ENCODE measurements at places on chromosomes 3 and 15.

- no peak for DNase-seq
Measured at GRCh38 chr15:98160236-98160635, 199.7 kb downstream of the ARRDC4 start.

DNA sequence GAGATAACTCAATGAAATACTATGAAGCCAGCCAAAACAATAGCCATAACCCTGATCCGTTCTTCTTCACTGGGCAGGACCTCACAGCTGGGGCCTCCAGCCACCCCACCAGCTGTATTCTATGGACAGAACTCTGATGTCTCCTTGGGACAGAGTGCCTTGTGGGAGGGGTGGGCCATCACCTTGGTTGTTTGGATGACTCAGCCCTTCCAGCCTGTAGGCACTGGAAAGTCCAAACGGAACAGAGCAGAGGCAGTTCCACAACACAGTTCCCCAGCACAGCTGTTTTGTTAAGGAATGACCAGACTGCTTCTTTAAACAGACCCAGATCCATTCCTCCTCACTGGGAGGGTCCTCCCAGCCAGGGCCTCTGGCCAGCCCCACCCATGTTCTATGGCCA is 31.9 kb upstream of the ZBED2 start:
- no peak for DNase-seq

GRCh38 chr3:110459021-110459420 is 612.6 kb upstream of the NECTIN3 start:
- no peak for DNase-seq

DNA sequence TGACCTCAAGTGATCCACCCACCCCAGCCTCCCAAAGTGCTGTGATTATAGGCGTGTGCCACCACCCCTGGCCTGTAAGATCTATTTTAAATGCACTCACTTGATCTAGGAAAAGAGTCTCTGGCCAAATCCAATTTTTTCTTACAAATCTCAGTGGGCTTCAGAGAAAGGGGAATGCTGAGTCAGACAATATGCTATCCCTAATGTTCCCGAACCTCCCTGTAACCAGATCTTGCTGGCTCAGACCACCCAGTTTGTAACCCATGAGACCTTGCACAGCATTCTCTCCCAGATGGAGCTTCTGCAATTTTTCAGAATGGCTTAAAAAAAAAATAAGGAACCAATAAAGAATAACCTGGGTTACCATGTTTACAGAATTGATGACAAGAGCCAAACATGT is 205.8 kb downstream of the RYR3 start:
- no peak for DNase-seq

DNA sequence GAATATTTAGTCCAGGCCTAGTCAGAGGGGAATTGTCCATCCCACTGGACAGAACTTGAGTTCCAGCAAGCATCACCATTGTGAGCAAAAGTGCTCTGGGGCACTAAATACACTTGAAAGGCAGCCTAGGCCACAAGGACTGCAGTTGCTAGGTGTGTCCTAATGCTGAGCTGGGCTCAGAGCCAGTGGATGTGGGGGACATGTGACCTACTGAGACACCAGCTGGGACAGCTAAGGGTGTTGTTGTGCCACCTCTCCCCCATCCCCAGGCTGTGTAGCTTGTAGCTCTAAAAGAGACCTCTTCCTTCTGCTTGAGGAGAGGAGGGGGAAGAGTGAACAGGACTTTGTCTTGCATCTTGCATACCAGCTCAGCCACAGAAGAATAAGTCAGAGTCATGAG is 120.9 kb downstream of the DTWD1 start:
- DNase-seq = no peak

DNA sequence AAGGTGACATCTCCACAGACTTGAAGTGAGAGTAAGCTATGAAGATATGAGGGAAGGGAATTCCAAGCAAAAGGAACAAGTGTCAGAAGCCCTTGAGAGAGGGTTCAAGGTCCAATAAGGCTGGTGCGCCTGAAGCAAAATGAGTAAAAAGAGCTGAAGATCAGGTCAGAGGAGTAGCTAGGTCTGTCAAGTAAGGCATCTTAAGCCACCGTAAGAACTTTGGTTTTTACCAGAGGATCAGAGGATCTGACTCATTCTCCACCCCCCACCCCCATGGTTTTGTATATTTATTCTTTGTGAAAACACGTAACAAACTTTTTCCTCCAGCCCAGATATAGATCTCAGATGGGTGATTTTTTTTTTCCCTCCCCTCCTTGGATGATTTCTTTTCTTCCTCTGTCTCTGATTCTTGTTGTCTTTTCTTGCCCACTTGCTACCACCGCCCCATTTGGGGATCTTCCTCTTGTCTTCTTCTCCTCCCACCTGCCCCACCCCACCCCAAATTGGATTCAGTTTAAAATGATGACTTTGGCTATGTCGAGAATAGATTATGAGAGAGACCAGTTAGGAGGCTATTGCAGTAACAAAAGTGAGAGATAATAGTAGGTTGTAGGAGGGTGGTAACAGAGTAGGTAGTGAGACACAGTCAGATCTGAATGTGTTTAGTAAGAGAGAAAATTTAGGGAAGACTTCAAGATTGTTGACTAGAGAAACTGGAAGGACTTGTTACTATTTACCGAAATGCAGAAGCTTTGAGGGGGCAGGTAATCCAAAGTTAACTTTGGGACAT is 6.1 kb downstream of the TRMT10C start:
- no peak for DNase-seq

- no peak for DNase-seq
Measured at GRCh38 chr3:147914532-147914931, 505.4 kb downstream of the ZIC1 start.

- no peak for DNase-seq
Measured at GRCh38 chr3:25416176-25416575, 11.9 kb upstream of the RARB start.

GRCh38 chr3:46889381-46890110 is 12.0 kb downstream of the PTH1R start:
- no peak for DNase-seq

DNA sequence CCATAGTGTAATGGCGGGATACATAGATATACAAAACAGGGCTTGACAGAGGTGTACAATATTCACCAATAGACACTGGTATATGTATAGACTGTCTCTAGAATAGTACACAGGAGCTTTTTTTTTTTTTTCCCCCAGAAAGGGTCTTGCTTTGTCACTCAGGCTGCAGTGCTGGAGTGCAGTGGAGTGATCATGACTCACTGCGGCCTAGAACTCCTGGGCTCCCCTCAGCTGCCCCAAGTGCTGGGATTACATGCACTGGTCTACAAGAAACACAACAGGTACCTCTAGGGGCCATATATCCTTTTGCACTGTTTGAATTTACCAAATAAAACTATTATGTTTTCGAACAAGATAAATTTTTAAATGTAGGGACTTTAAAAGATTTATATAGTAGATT is 12.3 kb downstream of the RHOA start:
- DNase-seq = no peak

- DNase-seq = no peak
Measured at GRCh38 chr15:96182736-96183513, 147.6 kb upstream of the NR2F2 start.

DNA sequence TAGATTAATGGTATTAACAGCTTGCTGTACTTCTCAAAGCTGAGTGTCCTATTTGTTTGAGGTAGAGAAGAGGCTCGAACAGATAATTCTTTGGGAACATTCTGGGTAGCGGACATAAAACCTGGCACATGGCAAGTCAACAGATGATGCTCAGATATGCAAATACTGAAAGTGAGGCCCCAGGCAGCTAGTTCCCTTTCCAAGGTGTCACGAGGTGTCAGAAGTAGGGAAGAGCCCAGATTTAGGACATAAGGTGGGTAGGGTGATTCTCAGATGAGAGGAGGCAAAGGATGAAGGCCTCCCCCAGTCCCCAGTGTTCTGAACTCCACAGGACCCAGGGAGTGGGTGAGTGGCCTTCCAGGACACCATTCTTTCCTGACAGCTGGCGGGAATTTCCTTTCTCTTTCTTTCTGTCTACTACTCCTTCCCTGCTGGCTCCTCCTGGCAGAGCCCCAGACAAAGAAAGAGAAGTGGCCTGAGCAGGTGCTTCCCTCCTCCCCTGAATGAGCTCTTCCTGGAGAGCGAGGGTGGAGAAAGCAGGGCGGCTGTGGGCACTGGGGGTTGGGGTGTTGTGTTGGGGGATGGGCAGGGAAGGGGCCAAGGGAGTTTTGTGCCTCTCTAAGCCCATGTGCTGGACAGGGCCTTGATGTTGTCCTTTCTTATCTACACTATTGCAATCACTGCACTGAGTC is 87.5 kb downstream of the CORO2B start:
- no peak for DNase-seq

DNA sequence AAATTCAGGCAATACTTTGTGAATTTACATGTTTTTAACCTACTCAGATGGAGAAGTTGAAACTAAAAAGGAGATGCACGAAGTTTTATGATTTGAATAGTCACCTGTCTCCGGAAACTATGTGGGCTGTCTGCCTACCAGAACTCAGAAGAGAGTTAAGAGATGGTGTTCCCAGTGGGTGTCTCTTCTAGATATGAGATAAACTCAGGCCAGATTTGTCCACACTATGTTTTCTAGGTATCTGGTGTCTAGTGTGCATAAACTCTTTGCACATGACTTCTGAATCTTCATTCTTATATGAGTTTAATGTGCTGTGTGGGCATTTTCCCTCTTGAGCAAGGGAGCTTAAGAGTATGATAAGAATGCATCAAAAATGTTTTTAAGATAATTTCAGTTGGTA is 222.8 kb downstream of the FOXP1 start:
- no peak for DNase-seq

- DNase-seq = no peak
Measured at GRCh38 chr3:23668430-23668904, 137.3 kb upstream of the UBE2E1 start.

GRCh38 chr3:61520966-61521628 is 40.3 kb upstream of the PTPRG start:
- DNase-seq = no peak

- no peak for DNase-seq
Measured at GRCh38 chr3:127831723-127832172, 9.4 kb upstream of the MGLL start.

DNA sequence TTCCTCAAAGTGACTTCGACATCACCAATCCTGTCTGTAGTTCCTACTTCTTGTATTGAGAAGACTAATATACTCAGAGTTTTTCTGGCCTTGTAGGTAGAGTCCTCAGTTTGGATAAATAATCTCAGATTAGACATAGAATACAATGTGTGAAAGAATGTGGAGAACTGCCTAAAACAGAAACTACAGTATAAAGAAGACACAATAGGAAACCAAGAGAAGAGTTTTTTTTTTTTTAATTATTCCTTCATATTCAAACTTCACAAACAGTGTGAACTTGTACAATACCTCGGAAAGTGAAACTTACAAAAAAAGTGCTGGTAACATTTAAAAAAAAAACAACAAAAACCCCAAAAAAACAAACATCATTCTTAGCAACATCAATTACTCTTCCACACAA is 20.5 kb downstream of the TIGIT start:
- DNase-seq = no peak

- no peak for DNase-seq
Measured at GRCh38 chr3:18345015-18345367, 80.1 kb downstream of the SATB1 start.

DNA sequence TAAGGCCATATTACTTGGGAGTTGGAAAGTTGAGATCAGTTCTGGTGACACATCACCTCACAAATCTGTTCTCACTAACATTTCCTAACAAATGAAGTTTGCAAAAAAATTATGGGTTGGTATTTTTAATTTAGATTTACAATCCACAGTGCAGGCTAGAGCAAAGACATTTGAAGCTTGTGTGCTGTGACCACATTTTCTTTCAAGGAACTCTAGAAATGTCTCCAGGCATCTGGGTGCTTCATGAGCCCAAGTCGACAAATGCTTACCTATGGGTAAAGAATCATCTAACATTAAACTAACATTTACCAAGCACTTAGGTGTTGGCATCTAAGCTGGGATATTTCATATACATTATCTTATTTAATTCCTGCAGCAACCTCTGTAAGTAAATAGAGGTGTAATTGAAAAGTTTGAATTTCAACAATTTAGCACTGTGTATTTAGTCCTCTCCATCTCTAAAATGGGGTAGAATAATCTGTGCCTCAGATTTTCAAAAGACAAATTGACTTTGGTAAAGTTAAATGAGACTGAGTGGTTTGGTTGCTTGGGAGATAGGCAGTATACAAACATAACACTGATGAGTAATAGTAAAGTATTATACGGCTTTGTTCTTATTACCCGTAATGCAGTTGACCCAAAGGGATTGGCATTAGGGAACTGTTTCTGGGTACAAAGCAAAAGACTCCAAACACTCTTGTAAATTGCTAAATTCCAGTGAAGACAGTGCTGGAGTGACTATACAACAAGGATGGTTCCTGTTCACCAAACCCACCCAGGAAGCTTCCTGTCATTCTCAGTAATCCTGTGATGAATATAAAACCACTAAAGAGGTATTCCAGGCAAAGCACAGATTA is 162.5 kb downstream of the TPRG1 start:
- no peak for DNase-seq

DNA sequence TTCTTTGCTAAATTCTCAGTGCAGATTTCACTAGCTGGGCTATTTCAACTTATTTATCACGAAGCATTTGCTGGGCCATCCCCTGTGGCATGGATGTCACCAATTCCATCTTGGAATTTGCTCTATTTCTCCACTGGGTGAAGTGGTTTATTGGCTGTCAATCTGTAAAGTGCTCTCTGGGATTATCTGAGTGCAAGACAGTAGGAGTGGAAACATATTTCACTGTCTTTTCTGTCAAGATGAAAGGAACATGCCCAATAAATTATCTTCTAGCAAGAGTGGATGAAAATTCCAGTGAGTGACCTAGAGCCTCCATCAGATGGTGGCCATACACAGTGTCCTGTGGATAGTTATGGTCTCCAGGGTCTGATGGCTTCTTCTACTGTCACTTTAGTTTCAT is 25.1 kb upstream of the CTDSPL start:
- no peak for DNase-seq

GRCh38 chr3:101381809-101382208 is 61.4 kb upstream of the IMPG2 start:
- DNase-seq = no peak

Measured in effector CD8-positive, alpha-beta T cell (primary cell).